ENCODE measurements at places on chromosomes 1 and 21.

GRCh38 chr1:175129182-175129581, 61.5 kb downstream of the TNN start:
- no peak for DNase-seq

DNA sequence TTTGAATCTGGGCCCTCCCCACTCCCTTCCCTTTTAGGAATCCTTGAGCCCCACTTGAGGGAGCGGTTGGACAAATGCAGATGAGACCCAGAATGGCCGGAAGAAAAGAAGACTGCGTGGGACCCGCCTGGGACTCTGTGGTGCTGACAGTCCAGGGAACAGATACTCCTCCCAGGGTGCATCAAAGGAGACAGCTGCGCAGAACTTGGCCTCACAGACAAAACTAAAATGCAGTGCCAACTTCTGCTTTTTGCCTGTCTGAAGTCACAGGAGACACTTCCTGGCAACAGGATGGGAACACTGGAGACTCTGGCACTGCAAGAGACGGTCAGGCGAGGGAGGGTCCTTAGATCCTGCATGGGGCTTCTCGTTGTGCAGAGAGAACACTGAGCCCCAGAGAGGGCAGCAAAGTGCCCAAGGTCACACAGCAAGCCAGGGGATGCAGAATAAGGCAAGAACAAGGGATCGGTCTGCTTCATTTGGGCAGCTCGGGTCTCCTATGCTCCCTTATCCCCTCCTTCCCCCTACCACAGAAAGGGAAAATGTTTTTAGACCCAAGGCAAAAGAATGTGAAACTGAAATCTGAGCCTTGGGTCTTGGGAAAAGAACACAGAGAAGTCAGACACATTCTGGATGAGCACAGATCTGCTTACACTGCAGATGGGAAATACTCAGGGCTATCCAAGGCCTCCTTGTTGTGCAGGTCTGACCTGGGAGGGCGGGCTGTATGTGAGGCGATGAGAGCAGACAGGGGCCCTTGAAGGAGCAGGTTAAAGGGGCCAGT, 182.4 kb downstream of the TRABD2B start:
- no peak for DNase-seq

- DNase-seq = no peak
Measured at GRCh38 chr1:109929170-109929569, 18.5 kb downstream of the CSF1 start.

DNA sequence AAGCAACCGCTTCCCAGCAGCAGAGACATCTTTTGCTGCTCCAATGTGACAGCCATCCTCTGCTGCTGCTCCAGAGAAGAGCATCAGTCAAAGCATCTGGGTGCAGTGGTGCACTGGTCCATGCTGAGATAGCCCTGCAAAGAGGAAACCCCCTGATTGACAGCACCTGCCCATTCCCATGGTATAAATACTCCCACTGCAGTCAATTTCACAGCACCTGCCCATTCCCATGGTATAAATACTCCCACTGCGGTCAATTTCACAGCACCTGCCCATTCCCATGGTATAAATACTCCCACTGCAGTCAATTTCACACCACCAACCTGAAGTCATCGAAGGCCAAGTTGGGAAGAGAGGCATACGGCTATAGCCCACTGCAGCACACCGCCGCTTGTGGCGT, 25.5 kb downstream of the FBXO2 start:
- DNase-seq = no peak

DNA sequence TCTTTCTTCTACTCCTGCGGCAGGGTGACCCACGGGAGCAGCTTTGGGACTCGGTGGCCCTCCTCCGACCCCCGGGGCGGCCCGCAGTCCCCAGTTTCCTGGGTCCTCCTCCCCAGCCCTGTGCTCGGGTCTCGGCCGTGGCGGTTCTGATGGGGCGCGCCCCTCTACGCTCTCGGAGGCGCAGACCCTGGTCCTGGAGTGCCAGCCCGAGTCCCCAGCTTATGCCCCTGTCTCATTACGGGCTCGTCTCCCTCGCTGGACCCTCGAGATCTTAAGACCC, 430 bp downstream of the BTG2 start:
- no peak for DNase-seq

DNA sequence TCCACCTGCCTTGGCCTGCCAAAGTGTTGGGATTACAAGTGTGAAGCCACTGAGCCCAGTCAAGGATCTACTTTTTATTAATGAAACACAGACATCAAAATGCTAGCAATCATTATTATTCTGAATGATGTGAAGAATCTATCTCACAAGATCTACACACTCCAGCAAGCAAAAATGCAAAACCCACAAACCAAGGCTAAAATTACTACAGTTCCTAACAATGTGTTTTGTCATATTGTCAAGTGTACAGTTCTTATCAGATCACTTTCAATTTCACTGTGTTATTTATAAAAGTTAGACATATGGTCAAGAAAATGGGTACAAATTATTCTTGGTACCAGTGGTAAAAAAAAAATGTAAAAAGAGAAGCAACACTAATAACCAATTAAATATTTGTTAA, 61.3 kb upstream of the SDC3 start:
- DNase-seq = no peak

- DNase-seq = no peak
Measured at GRCh38 chr1:154190550-154190949, 1.4 kb downstream of the TPM3 start.

DNA sequence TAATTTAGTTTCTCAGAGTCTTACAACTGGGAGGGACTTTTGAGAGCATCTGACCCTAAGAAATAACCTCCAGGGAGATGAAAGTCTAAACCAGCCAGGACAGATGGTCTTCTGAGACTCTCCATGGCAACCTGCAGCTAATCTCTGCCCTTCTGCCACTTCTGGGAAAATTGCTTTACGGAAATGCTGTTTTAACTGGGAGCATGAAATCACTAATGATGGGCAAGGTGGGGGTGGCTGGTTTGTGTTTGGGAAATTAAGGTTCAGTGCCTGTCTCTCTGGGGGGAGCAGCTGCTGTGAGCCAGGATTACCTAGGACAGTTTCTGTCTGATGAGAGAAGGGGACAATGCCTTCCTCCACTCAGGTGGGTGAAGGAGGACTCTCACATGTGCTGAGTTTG, 33.2 kb downstream of the ROR1 start:
- no peak for DNase-seq

DNA sequence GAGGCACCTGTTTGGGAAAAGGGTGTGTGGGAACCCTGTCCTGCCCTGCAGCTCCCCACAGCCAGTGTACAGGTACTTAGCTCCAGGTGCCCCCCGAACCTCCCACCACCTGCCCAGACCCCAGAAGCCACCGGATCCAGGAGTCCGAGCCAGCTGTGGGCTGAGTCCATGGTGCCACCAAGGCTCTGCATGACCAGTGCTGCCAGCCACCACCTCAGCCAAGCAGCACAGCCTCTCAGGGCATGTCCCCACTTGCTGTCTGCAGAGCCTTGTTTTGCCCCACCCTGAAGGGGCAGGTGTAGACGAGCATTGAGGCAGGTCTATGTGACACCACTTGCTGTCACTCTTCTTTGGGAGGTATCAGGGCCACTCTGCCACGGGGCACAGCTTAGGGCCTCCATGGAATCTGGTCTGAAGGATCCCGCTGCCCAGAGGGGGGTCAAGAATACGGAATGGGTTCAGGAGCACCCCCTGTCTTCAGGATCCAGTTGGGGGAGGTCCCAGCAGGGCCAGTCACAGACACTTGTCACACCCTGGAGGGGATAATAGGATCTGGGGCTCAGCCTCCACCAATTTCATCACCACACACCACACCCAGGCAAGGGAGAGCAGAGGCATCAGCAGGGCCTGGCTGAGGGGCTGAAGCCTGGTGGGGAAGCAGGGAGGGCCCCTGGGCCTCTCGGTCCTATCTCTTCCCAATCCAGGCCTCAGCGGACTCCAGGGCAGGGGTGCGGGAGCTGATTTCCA, 27.7 kb downstream of the ARHGEF19 start:
- DNase-seq = no peak

DNA sequence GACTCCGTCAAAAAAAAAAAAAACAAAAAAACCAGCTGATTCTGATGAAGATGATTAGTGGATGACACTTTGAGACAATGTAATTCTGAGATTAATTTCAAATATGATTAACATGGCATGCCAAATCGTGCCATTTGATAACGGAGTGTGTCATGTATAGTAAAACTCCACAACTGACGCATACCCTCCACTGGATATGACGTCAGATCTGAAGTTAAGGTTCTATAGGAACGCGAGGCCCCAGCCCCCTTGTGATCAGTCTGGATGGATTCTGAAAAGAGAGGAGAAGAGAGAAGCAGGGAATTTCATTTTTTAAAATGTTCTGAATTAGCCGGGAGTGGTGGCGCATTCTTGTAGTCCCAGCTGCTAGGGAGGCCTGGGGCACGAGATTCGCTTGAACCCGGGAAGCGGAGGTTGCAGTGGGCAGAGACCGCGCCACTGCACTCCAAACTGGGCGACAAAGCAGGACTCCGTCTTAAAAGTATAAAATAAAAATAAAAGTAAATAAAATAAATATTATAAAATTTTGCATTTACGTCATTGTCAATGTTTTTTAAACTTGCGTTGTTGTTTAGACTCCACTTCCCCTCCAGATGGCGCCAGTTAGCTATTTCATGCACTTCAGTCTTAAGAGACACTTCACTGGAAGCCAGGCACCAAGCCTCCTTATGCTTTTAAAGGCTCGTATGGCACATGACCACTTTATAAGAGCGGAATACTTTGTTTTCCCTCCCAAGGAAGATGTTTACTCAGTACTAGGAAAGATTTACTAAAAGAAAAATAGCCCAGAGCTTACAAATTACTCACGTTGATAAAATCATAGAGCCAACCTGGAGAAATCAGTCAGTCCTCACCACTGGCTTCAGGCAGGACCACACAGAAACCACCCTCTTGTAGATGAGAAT, 65.5 kb downstream of the UBE2U start:
- no peak for DNase-seq

DNA sequence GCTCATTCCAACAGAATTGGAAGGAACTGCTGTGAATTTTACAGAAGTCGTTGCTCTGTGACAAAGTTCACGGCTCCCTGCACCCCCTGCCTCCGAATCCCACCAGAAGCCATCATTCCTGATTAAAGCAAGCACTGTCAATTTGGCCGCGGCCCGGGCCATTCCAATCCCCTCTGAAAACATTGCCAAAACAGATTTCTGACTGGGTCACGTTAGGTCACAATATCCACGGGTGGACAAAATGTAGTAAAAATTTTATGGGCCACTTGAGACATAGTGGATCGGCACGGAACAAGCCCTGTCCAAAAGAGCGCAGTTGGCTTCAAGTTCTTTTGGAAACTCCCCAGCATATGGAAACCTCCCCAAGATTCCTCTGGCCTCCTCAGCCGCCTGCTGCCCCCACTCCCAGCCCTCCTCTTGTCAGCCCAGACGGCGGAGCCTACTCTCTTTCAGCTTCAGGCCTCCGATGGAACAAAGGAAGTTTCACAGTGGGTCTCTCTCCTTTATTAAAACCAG, 67.2 kb upstream of the IFNAR2 start:
- no peak for DNase-seq

DNA sequence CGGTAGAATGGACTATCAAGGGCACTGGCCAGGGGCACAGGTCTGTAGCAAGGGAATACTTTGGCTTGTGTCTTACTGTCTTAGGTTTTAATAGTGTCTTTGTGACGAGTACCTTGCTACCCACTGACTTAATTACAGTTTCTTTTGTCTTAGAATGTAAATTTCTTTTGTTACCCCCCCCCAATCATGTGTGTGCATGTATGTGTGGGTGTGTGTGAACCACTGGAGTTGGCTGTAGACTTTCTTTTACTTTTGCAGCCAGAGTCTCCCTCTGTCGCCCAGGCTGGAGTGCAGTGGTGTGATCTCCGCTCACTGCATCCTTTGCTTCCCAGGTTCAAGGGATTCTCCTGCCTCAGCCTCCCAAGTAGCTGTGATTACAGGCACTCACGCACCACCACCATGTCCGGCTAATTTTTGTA, 61.8 kb upstream of the CLDN14 start:
- no peak for DNase-seq

DNA sequence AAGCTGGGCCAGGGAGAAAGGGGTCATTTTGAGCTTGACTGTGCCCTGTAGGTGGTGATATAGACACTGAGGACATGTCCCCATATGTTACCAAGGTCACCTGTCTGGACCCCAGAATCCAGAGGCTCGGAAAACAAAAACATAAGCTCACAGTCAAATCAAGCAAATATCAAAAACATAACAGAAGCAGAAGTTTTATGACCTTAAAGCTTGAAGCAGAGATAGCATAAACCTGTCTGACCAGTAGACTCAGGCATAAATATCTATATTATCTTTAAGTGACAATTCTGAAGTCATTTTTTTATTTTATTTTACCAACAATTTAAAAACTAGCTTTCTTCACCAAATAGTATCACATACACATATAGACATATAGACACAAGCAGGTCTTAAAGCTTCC, 32.8 kb upstream of the RHOU start:
- DNase-seq = no peak

DNA sequence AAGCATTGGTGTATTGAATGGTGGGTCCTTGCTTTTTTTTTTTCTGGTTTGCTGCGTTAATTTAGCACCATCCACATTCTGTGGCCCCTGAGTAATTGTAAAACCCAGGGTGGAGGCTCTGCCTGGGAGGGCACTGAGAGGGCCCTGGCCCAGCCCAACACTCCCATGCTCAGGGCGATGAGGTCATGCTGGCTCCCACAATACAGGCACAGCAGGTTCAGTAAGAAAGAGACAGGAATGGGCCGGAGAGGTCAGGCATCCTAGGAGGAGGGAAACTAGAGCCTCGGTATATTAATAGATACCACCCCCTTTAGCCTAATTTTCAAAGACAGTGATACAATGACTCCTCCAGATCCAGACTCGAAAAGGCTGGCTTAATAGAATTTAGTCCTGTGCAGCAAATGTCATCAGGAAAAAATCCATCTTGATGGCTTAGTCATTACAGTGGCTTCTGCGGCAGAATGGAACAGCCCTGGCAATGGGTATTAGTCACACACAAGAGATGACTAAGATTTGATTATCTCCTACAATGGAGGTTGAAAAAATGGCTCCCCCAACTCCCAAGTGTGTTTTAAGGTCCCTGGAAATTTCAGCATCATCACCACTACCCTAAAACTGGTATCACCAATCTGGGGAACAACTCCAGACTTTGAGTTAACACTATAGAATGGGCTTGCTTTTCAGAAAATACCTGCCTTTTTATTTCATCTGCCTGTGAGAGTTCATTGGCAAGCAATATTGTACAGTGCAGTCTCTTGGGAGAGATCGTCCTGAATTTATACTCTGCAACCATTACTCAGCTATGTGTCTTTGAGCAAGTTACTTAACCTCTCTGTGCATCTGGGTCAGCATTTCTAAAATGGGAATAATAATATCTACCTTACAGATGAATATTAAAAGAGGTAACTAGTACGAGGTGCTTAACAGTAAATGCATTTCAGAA, 43.9 kb upstream of the LYST start:
- no peak for DNase-seq

DNA sequence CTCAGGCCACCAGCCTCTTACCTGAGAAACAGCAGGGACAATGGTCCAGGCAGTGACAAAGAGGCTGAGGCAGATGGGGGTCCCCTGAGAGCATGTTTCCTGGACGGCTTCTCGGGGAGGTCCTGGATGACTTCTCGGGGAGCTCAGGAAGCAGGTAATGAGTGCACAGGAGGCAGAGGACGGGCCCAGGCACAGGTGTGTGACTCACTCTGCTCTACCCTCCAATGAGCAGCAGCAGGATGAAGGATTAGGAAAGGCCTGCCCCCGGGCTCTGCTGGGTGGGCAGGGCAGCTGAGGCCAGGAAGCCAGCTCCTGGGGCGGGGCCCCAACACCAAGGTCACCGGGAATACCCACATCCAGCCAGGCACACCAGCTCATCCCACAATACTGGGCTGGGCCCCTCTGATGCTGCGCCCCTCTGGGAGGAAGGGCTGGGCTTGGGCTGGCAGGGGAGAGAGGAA, 17.2 kb upstream of the PTAFR start:
- no peak for DNase-seq
